Hepatic stellate cell (primary cell): ENCODE measurements at places on chromosomes 3 and 15.

- no peak for DNase-seq
Observed at GRCh38 chr15:48842501-48842900, 31.6 kb upstream of the CEP152 start.

DNA sequence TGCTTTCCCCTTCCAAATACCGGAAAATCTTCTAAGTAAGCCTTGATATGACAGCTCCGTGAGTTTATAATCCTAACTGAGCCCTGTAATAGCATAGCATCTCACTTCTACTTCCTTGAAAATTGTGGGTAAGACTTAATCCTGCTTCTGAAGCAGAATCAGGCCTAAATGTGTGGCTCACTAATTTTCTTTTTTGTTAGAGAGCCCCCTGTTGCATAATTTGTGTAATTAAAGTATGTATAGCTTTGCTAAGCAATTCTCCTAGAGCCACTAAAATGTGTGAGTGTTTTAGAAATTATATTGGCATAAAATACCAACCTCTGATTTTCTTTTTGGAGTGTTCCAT is 304.4 kb downstream of the FGF12 start:
- no peak for DNase-seq

DNA sequence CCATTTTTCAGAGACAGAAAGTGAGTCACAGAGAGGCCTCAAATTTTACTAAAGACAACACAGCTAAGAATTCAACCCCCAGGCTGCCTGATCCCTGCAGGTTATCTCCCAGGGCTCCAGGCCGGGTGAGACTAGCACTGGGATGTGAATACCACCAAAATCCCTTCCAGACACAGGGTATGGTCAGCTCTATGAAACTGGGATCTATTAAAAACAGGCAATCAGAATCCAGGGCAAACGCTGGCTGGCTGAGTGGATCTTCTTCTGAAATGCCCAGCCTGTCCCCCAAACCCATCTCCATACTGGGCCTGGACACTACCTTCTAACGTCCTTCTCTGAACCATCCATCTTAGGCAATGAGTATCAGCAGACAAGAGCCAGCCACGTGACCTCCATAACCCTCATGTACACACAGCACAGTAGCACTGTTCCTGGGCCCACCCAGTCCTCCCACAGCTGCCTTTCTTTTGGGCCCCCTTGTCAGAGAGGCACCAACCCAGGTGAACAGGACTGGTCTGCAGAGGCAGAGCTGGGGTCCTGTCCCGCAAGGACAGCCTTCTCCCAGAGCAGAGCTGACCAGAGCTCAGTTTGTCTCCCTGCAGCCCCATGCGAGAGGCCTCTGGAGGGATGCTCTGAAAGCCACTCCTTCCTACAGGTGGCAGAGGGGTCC is 1.9 kb downstream of the RAB6B start:
- DNase-seq, result no peak

GRCh38 chr3:179956416-179956830 is 80.3 kb downstream of the PEX5L start:
- DNase-seq, result no peak

- no peak for DNase-seq
Observed at GRCh38 chr15:28903555-28903954, 17.8 kb downstream of the APBA2 start.

- no peak for DNase-seq
Observed at GRCh38 chr3:108862865-108863798, 40.5 kb downstream of the TRAT1 start.

DNA sequence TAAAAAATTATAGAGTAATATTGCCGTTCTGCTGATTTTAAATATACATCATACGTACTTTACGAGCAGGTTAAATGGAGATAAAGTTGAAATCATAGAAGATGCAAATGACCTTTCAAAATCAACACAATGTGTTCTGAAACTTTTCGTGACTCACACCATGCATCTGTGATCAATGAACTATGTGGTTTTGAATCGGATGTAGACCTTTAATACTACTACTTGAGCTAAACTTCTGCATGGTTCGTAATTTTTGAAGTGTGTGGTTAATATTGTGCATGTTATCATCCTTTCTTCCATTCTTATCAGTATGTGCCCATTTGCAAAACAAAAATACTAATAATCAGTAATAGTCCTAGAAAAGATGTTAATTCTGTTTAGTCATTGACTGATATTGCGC is 58.9 kb downstream of the GASK1A start:
- DNase-seq, result no peak

DNA sequence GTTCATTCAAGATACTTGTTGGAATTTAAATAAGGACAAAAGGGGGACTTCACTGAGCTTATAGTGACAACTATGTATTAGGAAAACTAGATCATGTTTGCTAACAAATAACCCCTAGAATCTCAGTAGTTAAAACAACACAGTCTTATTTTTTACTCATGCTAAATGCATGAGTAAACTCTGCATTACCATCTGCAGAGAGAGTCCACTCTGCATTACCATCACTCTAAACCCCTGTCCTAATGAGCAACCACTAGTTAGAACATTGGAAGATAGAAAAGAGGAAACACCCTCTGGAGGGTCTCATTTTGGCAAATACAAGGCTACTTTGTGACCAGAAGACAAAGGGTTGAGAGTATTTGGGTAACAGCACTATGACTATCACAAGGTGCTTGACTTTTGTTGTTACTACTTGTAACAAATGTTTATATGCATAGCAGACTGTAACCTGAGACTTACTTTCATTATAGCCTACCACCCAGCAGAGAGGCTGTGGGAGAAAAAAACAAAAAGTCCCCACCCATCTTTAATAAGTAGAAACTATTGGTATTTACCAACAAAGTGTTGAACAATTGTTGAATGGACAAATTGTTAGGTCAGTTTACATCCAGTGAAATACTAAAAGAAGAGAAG is 99.1 kb downstream of the OXSM start:
- DNase-seq, result no peak

DNA sequence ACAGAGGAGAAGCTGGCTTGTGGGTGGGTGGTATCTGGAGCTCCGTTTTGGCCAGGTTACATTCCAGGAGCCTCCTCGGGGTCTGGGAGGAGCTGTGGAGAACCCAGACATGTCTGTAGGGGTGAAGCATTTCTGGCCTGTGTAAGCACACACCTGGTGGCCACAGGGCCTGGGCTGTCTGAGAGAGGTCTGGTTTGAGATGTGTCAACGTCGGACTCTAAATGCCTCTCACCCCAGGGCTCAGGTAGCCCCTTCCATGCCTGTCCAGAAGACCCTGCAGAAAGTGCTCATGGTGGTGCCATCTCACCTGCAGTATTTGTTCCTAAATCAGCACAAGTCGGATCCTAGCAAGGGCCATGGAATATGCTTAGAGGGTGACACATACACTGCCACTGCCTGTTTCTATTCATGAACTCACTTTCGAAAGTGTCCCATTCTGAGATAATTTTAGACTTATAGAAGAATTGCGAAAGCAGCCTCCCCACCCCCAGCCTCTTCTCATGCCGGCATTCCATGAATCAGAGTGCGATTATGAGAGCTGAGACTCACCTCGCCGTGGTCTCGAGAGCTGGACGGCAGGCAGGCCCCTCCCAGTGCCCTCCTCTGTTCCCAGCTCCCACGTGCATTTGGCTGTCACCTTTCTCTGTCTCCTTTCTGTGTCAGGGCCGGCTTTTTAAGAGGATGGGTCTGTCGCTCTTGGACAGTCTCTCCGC is 63.7 kb downstream of the KLF15 start:
- peak; percentile 8 for DNase-seq

GRCh38 chr3:186976837-186977750 is 46.8 kb downstream of the ST6GAL1 start:
- peak; percentile 35 for DNase-seq

DNA sequence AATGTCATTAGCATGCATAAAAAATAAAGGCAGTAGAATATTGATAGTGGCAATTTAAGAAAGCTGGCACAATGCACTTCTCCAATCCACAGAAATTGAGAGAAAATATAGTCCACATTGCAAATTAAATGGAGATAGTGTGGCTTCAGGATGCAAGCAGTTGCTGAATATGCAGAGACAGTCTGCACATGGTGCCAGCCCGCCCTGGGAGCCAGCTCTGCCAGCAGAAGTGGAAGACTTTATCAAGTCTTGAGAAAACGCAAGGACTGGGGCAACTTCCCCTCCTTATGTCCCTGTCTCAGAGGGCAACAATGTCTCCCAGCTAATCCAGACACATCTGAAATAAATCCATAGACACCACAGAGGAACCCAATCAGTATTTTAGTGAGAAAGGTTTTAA is 57.2 kb downstream of the MB21D2 start:
- no peak for DNase-seq

DNA sequence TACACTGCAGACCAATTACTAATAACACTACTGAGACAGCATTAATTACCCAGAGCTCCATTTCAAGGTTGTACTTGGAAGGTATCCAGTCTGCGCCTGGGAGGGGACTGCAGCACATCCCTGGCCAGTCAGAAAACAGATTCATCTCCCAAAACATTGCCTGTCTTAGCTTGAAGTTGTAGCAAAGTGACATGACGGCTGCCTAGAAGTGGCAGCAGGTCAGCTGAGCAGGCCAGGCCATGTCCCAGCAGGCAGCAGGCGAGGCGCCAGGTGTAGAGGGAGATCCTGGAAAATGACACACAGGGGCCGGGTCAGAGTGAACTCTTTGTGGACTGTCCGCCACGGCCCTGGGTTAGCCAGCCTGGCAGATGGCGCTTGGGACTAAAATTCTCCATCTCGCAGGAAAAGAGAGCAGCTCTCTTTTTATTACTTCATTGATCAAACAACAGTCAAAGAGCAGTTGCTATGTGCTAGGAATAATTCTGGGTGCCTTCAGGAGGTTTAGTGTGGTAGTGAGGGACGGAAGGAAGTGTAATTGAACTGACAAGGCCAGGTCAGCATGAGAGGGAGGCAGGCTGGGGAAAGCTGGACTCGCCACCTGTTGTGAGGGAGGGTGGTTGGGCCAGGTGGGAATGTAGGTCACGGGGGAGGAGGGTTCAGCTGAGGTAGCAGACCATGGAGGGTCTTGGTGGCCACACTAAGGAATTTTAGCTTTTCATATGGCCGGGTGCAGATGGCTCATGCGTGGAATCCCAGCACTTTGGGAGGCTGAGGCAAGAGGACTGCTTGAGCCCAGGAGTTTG is 1.3 kb upstream of the MAP6D1 start:
- no peak for DNase-seq

GRCh38 chr3:159821110-159821509 is 167.5 kb upstream of the IL12A start:
- no peak for DNase-seq
